Ureter (tissue), 1 donor: ENCODE measurements at places on chromosomes 2 and 18. TPM values are rescaled to one million over a fixed set of nuclear protein-coding genes. Genes with fewer than 3 reads are reported as not detected.
A peak's percentile ranks its signal among the peaks of the same experiment; 100 is the strongest.

DNA sequence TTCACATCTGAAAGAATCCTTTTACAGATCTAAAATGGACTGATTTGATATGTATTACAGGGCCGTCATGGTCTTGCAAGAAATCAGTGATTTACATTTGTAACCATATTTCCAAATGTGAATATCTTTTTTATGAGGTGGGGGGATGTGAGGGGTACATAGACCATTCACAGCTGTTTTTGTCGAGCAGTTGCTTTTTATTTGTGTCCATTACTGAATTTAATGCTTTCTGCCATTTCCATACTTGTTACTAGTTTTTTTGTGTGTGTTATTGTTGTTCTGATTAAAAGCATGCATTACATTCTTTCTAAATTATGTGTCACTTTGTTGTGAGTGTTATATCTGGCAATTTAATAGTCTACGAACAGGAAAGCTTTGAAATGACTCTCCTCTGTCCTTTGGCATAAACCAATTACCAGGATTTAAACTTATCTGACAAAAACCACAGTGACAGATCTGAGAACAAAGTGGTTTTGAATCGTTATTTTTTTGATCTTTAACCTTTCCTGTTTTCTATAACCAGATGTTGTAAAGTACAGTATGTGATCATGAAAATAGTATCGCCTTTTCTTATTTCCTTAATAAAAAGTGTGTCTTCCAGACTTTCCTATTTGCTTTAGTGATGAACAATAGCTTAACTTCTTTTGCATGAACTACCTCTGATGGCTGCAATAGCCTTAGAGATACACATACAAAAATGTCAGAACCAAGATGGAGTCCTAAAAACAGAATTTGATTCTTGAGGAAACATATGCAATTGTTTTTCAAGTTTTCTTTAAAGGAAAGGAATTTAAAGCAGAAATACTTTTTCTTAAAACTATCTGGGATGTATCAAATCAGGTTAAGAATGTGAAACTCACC is 354.2 kb upstream of the ACVR2A start:
- no peak for DNase-seq

The ZNF516 gene
- 75.6 TPM for total RNA-seq

DNA sequence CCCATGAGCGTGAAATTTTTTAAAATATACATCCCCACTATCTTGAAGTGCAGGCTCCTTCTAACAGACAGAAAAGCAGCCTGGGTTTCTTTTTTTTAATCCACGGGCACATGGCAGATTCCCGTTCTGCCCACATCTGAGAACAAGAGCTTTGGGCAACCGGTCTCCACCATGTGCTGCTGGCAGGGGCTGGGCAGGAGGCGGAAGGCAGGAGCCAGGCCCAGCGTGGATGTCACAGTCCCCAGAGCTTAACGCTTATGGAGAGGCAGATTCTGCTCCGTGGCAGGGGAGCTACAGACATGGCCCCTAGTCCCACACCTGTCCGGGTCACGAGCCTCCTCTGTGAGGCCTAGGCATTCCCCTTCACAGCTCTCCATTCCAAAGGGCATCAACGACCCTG is 503.0 kb upstream of the MYT1L start:
- peak; percentile 25 for DNase-seq

The LYG1 gene
- total RNA-seq, result 0.39 TPM

GRCh38 chr2:229152674-229153073 is 118.4 kb downstream of the PID1 start:
- no peak for DNase-seq

GRCh38 chr2:236899950-236900640 is 185.6 kb upstream of the COPS8 start:
- DNase-seq, result no peak

DNA sequence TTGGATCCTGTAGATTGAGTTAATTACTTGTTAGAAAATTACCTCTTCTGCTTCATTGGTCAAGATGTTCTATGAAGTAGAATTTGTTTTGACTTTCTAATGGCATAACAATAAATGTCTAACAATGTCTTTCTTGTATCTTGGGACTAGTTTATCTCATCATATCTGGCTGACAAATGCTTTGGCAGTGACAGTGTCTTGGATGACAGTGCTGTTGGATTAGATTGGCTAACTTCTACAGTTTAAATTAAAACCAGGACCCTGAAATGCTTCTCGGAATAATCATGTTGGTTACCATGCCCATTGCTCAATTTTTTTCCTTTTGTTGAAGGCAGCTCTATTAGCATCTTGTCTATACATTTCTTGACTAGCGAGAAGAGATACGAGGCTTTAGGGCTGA is 176.9 kb downstream of the PARD3B start:
- DNase-seq, result no peak

The PTPRN gene
- not detected for total RNA-seq

The DLX1 gene
- total RNA-seq, result not detected

- DNase-seq, result no peak
Measured at GRCh38 chr2:161116509-161116908, 43.7 kb upstream of the TANK start.

DNA sequence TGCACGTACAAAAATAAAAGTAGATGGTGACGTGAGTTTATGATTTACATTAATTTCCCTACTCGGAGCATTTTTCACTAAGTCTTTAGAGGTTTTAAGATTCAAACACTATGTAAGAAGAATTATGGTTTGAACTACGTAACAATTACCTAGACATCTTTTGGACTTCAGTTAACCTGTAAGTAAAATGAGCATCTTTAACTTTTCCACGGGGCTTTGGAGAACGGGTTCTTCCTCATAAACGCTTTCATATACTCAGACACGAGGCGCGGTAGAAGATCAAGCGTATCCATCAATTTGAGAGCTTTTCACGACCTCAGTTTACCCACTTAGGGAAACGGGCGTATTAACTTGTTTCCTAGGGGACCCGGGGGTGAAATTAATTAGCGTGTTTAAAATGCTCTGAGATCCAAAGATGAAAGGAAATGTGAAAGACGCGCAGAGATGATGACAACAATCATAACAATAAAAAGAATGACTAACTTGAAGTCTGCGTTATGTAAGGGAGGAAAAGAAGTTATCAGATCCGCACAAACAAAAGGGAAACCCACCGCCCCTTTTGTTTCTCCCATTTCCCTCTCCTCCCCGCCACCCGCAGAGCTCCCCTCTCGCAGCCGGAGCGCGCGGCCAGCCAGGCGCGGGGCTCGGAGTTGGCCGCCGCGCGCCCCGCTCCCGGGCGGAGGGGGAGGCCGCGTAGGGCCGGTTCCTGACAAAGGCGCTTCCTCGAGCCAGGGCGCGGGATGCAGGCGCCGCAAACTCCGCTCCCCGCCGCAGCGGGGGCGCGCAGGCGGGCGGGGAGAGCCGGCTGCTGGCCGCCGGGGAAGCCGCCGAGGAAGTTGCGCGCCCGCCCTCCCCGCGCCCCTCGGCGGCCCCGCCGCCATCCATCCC is 807 bp downstream of the PELI1 start:
- no peak for DNase-seq

DNA sequence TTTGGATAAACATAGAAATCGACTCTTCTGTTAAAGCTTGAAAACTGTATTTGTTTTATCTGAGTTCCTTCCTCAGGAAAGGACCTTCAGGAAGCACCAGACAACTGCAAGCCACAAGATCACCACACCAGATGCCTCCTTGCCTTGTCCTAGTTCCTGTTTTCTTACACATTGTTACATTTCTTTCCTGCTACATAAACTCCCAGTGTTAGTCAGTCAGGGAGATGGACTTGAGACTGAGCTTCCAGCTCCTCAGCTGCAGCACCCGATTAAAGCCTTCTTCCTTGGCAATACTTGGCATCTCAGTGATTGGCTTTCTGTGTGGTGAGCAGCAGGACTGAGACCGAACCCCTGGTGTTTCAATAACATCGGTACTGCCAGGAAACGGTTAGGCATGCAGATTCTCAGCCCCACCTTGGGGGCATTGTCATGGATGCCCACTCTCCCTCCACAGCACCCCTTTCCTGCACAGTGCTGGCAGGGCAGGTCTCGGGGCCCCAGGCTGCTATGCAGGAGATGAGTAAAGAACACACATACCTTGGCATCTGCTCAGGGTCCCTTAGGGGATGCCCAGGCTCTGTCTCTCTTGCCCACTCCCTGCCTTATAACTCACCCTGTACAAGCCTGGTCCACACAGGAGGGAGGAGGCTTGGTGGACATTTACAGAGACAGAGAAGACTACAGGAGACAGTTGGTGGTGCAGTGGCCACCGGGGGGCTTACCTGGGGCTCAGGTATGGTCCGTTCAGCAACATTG is 32.6 kb downstream of the ANKMY1 start:
- DNase-seq, result no peak

DNA sequence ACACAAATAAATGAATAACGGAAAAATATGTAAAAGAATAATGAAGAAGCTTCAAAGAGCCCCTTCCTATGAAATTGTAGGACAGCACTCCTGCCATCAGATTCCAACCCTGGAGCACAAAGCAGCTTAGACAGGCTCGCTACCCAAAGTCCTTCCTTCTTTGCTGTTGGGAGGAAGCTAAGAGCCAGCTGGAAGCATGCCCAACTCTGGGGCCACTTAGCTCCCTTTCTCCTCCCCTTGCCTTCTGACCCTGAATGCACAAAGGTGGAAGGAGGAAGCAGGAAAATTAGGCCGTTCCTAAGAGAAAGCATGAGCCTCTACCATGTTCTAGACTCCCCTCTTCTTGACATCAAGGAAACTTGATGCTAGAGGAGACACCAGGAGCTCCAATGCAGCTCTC is 700.8 kb downstream of the RNF144A start:
- DNase-seq, result no peak

GRCh38 chr2:22485486-22485885 is 899.5 kb upstream of the KLHL29 start:
- no peak for DNase-seq

- no peak for DNase-seq
Measured at GRCh38 chr2:148861367-148861766, 13.7 kb upstream of the KIF5C start.

- no peak for DNase-seq
Measured at GRCh38 chr2:168596881-168597655, 141.0 kb downstream of the CERS6 start.

DNA sequence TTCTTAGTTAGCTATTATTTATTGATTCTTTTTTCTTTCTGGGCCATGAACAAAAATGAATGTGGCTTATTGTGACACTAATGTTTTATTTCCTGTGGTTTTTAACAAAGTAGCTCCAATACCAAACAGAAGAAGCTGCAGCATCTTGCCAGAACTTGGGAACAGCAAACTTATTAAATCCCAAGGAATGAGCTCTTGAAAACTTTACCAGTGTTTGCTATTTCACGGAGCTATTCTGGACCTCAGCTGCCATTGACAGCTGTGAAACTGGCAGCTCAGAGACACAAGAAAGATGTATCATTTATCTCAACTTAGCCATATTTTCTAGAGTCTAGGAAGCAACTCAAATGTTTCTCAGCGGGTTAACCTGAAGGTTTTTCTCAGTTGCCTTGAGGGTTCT is 91.0 kb upstream of the NEUROD1 start:
- DNase-seq, result no peak

- DNase-seq, result no peak
Measured at GRCh38 chr2:240257940-240258580, 117.6 kb upstream of the OTOS start.

The SLC4A5 gene
- total RNA-seq, result 7.2 TPM

- no peak for DNase-seq
Measured at GRCh38 chr2:212157012-212157411, 381.6 kb downstream of the ERBB4 start.

The GPC1 gene
- total RNA-seq, result 88.1 TPM

The CDKL4 gene
- total RNA-seq, result 0.44 TPM

The SFT2D3 gene
- total RNA-seq, result 7.3 TPM
